ENCODE measurements at places on chromosomes 2 and 18.

GRCh38 chr2:97713296-97714083 lies at the start of gene ZAP70:
ZAP70 (plus strand) TSS chr2:97713576; CDS start chr2:97724037, 10,461 bp downstream.
- DNase-seq = peak; percentile 27
- H3K4me3 ChIP-seq = no peak within 1 kb of the TSS
- H3K27me3 ChIP-seq = no peaks in the 10 kb centered on the region
- peaks cover 30% of the 10 kb centered on the region for H3K4me1 ChIP-seq

- DNase-seq = no peak
- no peaks in the 10 kb centered on the region for H3K36me3 ChIP-seq
- H3K27me3 ChIP-seq = no peaks in the 10 kb centered on the region
- peaks cover 7% of the 10 kb centered on the region for H3K4me1 ChIP-seq
Measured at GRCh38 chr2:168201584-168202116, 45.7 kb downstream of the STK39 start.

GRCh38 chr2:169361706-169362117 lies 622 bp downstream of the LRP2 start:
- peaks cover 22% of the 10 kb centered on the region for H3K4me1 ChIP-seq
- H3K36me3 ChIP-seq = no peaks in the 10 kb centered on the region
- peak; percentile 84 for DNase-seq
- H3K27me3 ChIP-seq = no peaks in the 10 kb centered on the region

DNA sequence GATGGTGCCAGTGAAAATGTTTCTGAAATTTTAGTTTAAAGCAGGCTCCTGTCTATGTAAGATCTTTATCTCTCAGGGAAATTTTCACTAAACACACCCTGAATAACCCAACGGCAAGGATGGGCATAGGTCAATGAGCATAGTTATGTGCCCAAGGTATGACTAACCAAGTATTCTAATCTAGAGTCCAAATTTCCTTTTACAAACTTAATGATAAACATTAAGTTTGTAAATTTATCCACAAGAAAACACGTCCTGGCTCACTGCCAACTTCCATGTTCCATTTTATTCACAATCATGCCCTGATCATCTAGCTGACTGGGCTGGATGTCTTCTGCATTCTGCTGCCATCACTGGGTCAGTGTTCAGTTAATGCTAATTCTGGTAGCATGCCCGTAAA lies 151.2 kb downstream of the SRBD1 start:
- peaks cover 16% of the 10 kb centered on the region for H3K4me1 ChIP-seq
- no peaks in the 10 kb centered on the region for H3K27me3 ChIP-seq
- H3K36me3 ChIP-seq = no peaks in the 10 kb centered on the region
- no peak for DNase-seq
